ENCODE measurements at places on chromosomes 11 and 22.

GRCh38 chr11:45984192-45984591 is 61.7 kb downstream of the LARGE2 start:
- no peak for DNase-seq

DNA sequence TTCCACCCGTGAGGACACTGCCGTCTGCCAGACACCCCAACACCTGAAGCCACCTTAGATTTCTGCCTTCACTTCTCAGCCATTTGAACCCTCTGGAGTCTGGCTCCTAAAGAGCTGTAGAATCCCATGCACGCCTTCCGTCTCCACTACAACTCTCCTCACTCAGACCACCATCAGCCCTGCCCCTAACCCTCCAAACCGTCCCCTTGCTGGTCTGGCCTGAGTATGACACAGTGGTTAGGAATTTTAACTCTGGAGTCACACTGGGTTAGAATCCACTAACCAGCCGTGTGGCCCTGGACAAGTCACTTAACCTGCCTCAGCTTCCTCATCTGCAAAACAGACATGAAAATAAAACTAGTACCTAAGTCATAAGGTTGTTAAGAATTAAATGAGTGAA is 3.0 kb downstream of the CNIH2 start:
- peak; percentile 37 for DNase-seq

DNA sequence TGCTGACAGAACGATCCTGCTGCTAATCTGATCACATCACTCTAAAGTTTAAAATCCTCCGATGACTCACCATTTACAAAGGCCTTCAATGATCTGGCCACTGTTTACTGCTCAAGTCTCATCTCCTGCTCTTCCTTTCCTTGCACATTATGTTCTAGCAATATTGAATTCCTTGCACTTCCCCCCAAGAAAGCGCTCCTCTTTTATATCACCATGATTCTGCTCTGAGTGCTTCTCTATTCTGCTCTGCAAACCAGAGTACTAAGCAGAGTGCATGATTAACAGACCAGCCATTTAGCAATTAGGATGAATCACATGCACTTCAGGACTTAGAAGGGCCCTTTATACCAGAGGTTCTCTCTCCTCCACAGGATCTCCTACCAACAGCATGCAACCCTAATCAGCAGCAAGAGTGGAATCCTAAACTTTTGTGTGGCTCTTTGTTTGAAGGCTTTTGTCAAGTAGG is 1122.8 kb upstream of the CCDC90B start:
- DNase-seq, result no peak

DNA sequence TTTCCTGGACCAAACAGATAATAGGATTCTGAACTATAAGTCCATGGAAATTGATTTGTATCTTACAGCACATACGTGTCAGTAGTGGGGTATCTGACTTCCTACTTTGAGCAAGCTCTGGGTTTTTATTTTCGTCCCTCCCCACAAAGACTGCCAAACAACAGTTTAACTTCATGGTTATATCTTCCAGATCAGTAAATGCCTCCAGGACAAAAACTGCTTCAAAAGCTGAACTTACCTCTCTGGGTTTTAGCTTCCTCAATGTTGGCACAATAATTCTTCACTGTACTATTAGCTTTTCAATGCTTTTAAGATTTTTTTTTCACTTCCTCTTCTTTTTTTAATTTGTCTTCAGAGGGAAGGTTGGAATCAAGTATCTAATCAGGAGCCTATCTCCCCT is 4.2 kb upstream of the DPF2 start:
- no peak for DNase-seq

Measured in PC-3 (cell line).